ENCODE measurements at places on chromosomes 16 and 17.

GRCh38 chr16:73116576-73116975, 68.6 kb upstream of the ZFHX3 start:
- DNase-seq = no peak

DNA sequence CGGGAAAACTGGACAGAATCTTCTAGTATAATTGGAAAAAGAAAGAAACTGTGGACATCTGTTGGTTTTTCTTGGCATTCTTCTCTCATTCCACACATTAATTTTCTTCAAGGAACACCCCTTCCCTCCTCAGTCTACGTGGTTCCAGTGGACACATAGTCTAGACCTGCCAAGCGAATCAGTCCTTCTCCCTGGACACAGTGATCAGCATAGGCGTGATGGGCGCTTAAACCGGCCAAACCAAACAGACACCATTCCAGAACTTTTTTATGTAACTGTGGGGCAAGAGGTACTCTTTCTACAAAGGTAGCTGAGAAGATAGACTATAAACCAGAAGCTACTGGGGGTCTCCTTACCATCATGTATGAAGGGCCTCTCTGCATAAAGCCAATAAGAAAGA, 121.8 kb upstream of the COX10 start:
- DNase-seq = no peak

DNA sequence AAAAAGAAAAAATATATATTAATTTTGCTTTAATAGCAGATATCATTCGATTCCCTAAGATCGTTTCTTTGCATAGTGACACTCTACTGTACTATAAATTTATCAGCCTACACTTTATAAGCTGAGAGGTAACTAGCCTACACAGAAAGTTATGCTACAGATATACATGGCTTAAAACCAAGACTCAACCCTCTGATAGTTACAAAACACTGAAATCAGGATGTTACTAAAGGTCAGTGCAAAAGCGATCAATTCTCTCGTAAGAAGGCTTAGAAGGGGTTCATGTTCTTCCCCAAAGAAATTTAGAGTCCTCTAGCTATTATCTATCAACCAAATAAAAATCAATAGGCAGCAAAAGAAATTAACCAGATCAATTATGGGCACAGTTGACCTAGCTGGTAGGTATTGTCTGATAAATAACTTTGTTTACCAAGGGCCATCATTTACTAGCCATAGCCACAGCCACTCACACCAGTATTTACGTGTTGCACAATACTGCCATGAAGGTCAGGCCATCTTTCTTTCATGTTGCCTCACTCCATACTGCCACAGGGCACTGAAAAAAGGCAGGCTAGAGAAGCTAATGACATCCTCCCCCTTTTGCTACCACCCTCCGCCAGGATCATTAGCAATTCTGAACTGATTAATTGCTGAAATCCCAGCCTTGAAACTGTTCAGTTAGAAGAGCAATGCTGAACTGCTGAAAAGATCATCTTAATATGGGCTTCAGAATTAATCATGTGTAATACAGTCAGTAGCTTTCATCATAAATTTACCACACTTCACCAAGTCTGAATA, 43.7 kb downstream of the RND2 start:
- no peak for DNase-seq

DNA sequence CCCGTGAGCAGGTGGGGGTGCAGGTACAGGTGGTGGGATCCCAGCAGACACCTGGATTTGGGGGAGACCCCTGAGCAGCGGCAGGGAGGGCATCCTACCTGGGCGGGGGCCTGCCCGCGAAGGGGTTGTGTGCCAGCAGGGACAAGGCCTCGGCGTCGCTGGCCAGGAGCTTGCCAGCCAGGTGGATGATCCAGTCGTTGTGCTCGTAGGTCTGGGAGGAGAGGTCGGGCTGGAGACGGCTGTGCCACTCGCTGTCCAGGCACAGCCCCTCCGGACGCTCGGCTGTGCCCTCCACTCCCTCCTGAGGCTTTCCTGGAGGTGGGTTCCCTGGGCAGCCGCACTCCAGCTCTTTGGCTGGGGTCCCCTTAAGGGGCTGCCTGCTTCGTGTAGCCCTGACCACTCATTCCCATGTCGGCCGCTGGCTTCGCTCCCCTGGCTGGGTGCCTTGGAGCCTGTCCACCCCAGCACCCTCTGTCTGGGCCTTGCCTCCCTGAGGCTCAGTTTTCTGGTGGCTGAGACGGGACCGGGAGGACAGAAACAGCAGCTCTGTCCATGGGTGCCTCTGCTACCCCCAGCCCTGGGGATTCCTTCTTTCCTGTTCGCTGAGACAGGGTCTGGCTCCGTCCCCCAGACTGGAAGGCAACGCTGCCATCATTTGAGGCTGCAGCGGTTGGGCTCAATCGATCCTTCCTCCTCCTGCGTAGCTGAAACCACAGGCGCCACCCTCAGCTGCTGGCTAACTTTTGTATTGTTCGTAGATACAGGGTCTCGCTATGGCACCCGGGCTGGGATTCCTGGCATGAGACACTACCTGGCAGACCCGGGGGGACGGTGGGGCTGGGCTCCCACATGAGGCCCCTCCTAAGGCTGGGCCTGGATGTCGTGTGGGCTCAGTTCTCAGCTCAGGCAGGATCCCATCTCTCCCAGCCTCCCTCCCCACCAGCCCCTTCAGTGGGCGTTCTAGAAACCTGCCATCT, 68.6 kb upstream of the GNG13 start:
- DNase-seq = no peak

GRCh38 chr16:27511657-27512448, 37.9 kb downstream of the GTF3C1 start:
- DNase-seq = no peak

DNA sequence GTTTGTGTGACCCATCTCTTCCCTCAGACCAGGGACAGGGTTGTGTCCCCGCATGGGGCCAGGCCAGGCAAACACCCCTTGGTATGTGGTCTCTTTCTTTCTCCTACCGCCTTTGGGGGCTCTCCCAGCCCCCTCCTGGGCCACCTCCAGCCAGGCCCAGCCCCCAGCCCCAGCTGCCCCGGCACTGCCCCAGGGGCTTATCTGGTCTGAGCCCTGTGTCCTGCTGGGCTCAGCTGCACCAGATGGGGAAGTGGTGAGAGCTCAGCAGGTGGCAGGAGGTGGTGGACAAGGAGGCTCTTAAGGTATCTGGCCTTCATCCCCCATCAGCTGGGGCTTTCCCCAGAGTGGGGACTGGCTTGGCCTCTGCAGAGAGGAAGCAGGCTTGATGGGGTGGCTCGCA, 8.7 kb downstream of the ADAM11 start:
- no peak for DNase-seq

DNA sequence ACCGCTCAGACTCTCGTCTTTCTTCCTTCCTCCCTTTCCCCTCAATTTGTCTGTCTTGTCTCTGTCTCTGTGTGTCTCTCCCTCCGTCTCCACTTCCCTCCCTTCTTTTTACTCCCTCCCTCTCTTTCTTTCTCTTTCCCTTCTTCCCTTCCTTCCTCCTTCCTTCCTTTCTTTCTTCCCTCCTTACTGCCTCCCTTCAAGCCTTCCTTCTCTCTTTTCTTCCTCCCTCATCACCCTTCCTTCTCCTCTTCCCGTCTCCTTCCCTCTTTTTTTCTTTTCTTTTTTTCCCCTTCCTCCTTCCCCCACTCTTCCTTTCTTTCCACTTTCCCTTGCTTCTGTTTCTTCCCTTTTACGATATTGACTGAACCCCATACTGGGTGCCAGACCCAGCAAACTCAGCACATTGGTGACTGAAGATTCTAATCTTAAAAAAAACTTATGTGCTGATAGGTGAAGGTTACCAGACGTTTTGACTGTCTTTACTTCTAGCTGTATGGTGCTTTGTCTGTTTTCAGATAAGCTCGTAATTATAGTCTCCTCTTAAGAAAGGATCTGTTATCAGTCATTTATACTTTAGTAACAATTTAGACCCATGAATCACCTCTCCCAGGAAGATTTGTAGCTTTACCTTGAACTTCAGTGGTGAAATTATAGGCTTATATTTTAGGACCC, 481 bp upstream of the BRD7 start:
- no peak for DNase-seq

DNA sequence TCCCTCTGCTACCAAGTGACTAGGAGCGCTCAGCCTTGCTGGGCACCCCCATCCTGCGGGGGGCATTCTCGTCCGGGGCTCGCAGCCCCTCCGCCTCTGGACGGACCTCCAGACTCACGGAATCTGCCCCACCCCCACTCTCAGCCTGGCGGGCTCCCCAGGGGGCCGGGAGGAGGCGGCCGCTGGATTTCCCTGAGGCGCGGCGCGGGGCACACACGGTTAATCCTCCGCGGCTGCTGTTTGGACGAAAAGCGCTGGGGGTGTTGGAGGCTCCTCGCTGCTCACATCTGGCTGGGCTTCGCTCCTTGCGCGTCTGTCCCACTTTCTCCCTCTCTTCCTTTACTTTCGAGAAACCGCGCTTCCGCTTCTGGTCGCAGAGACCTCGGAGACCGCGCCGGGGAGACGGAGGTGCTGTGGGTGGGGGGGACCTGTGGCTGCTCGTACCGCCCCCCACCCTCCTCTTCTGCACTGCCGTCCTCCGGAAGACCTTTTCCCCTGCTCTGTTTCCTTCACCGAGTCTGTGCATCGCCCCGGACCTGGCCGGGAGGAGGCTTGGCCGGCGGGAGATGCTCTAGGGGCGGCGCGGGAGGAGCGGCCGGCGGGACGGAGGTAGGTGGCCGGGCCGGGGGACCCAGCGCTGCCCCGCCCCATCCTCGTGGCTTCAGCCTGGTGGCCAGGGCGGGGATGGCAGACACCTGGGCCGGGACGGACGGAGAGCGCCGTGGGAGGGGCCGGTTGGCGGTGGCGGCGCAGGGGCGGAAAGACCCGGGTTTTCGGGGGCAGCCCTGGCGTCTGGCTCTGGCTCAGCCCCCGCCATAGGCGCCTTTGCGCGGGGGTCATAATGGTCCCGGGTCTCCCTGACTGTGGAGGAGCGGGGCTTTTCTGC, at the start of gene C1QTNF1:
Gene C1QTNF1, plus strand, starts transcription at position 284 of the 886 bp plus-strand sequence. CDS start 19,800 bp downstream, outside the sequence.
- no peak for DNase-seq

- no peak for DNase-seq
These were observed 78.0 kb downstream of the MYO1D start for GRCh38 chr17:32798938-32799337.

DNA sequence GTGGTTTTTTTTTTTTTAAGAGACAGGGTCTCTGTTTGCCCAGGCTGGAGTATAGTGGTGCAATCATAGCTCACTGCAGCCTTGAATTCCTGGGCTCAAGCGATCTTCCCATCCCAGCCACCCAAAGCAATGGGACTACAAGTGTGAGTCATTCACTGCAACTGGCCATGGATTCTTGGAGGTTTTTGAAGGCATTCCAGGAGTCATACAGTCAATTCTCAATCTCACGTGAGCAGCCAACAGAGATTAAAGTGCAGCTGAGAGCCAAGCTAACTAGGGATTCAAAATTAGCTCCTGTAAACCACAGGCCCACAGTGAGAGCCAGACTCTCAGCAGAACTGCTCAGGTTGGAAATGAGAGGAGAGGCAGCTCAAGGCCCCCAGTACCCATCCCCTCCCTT, 30.2 kb downstream of the XPO6 start:
- no peak for DNase-seq

- DNase-seq = no peak
These were observed 770 bp downstream of the HBM start for GRCh38 chr16:166375-167121.

GRCh38 chr17:40819528-40820125, 2.8 kb downstream of the KRT10 start:
- DNase-seq = no peak

DNA sequence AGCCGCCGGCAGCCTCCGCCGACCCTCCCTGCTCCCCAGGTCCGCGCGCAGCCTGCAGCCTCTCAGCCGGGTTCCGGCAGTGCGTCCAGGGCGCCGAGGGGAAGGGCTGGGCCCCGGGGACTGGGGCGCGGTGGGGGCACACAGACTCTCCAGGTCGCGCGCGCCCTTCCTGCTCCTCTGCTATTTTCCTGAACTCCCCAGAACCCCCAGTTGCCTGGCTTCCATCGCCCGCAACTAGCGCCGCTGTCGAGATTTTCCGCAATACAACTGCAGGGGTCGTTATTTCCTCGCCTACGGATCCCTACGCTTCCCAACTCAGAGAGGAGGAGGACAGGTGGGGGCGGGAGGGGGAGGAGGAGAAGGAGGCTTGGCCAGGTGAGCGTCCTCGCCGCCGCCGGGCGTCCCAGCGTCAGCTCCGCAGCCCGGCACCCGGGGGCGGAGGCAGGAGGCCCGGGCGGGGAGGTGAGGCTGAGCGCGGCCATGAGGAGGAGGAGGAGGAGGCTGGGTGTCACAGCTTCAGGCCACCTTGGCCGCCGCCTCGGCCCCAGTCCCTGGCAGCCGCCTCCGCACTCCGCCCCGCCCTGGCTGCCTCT, at the start of gene CA10:
Gene CA10, minus strand, starts transcription at position 265 of the 593 bp plus-strand sequence.
- DNase-seq = no peak

DNA sequence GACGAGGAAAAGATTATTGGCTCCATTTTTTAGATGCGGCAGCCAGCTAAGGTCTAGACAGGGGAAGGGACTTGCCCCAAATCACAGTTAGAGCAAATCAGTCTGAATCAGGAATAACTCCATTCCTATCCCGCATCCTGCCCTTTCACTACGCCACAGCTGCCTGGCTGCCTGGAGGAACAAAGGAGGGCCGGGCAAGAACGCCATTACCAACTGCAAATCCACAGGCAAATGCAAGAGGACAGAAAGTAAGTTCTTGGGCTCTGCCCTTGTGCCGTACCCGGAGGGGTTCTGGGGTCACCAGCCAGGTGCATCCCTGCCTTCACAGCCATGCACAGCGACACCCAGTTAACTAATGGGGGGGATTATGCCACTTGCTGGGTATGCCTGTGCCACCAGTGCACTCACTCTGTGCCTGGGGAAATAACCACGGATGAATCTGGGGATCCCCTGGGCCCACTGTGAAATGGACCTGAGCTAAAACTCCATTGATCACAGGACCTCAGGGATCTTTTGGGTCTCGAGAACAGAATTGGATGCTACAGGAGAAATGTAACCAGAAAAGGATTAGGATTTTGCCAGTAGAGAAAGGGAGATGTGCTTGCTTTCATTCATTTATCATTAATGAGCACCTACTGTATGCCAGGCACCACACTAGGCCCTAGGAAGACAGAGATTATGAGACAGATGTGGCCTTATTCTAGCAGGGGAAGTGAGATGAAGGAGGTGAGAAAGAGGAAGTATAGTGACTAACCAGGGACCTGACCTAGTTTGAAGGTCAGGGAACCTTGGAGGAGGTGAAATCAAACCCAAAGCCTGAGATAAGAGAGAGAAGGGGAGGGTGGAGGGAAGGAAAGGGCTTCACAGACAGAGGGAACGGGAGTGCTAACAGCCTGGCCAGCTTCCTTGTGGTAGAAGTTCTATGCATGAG, 17.7 kb downstream of the BCL7C start:
- DNase-seq = no peak

DNA sequence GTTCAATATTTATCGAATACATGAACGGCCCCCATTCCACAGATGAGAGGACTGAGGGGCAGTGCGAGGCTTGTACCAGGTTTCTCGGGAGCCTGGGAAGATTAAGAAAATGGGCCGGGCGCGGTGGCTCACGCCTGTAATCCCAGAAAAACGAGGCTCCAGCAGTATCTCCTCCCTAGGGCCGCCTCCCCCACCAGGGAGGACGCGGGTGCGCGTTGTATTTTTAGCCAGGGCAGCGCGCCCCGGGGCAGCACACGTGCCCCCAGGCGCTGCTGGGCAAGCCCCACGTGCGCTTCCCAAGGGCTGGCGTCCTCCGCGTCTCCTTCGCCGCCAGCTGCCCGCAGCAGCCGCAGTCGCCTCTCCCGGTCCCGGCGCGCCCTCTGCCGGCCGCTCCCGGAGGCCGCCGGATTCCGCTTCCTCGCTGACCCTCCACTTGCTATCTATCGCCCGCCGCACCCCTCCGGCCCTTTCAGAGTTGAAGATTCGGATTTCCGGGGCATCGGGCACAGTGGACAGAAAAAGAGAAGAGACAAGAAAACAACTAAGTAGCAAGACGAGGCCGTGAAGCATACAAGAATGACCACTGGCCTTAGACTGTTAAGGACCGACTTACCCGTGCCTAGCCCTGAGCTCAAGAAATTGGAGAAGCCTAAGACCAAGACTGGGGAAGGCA, 1.9 kb upstream of the YBX2 start:
- no peak for DNase-seq

Measured in stimulated activated CD8-positive, alpha-beta memory T cell treated with anti-CD3 and anti-CD28 coated beads, Interleukin-4, amount 100 ng/mL, for 1 hour (primary cell).